HFF-Myc (cell line): ENCODE measurements at places on chromosomes 5 and 9.

DNA sequence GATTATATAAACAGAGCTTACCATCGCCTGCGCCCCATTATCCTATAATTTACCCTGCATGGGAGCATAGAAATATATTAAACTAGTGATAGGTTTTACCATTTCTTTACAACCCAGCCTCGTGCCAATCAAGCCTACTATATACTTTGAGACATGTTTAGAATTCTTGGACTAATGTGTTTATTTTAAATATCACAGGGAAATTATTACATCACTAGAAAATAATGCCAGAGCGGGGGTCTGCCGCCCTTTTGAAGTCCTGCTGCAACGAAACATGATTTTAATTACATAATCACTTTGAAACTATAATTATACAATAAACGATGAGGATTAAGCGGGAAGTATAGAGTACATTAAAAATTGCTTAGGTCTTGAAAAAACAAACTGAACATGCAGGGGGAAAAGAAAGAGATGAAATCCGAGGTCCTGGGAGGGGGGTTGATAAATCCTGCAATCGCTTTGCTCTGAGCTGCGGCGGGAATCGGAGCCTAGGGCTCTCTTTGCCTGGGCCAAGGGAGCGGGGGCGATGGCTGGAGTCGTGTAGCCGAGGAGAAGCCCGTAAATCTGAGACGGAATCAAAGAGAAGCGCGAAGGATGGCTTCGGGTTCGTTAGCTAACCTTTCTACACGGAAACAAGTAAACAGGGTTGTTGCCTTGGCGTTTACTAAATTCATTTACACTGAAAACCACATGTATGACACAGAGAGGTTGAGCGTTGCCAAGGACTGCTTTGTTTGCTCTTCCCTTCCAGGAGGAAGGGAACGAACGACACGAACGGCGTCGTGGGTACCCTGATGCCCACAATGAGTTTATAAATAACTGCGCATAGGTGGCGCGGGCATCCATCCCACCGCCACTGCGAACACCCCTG lies 127.6 kb downstream of the TMEM174 start:
- DNase-seq, result no peak

DNA sequence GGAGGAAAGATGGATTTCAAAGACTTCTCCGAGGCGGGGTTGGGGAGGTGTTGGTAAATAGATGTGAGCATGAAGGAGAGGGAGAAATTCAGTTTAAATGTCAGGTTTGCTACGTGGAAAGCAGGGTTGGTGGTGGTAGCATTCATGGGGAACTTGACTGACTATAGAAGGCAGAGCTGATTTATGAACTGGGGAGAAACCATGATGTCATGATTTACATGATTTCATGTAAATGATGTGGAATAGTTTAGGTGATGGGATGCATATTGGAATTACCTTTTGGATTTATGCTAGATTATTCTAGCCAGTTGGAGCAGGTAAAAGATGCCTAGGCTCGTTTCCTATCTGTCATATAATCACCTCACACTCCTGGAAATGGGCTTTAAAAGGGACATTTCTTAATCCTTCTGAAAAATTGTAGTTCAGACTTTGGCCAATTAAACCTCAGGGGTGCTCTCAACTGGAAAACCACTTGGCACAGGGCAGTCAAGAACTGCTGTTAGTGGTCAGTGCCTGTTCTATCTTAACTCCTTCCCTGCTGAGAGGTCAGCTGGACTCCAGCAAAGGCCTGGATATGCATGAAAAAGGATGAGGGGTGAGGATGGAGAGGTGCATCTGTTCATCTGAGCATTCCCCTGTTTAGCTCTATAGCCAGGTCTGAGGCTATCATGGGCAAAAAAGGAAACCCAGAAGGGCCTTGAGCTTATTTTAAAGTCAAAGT lies 50.1 kb upstream of the BASP1 start:
- DNase-seq, result no peak

GRCh38 chr9:2022560-2022959 lies 7.4 kb downstream of the SMARCA2 start:
- DNase-seq, result no peak

GRCh38 chr9:36148311-36149051 lies 11.9 kb downstream of the GLIPR2 start:
- peak; percentile 91 for DNase-seq

DNA sequence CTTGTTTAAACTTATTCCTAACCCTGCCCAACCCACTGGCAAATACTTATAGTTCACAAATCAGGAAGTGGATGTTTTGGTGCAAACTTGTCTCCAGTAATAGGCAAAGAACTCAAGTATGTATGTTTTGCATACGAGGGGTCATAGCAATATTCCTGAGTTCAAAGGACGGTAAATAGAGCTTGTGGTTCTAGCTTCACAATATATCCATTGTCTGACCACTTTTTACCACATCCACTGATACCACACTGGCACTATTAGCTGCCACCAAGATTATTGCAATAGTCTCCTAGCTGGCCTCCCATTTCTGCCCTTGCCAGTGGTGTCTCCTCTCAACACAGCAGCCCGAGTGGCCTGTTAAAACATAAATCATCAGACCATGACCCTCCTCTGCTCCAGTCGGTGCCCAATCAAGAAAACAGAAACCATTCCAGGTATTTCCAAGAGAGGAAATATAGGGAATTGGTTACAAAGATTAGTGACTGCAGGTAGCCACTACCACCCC lies 17.0 kb downstream of the GRXCR2 start:
- no peak for DNase-seq
